ENCODE measurements at places on chromosomes 6 and 20.

GRCh38 chr6:151109361-151109760 is 130.4 kb upstream of the AKAP12 start:
- no peaks in the 10 kb centered on the region for H3K36me3 ChIP-seq
- H3K27ac ChIP-seq, result no peak overlapping the region
- H3K27me3 ChIP-seq, result no peaks in the 10 kb centered on the region
- H3K4me3 ChIP-seq, result no peak overlapping the region

- H3K36me3 ChIP-seq, result peaks cover 18% of the 10 kb centered on the region
- H3K27me3 ChIP-seq, result no peaks in the 10 kb centered on the region
- H3K4me1 ChIP-seq, result peaks cover 4% of the 10 kb centered on the region
Measured at GRCh38 chr20:36604952-36605398, 604 bp upstream of the RAB5IF start.

- H3K4me1 ChIP-seq, result peaks cover 53% of the 10 kb centered on the region
- no peaks in the 10 kb centered on the region for H3K36me3 ChIP-seq
- no peaks in the 10 kb centered on the region for H3K27me3 ChIP-seq
- no peak for DNase-seq
- H3K4me3 ChIP-seq, result no peak overlapping the region
Measured at GRCh38 chr6:5761370-5761769, 245.4 kb downstream of the NRN1 start.

DNA sequence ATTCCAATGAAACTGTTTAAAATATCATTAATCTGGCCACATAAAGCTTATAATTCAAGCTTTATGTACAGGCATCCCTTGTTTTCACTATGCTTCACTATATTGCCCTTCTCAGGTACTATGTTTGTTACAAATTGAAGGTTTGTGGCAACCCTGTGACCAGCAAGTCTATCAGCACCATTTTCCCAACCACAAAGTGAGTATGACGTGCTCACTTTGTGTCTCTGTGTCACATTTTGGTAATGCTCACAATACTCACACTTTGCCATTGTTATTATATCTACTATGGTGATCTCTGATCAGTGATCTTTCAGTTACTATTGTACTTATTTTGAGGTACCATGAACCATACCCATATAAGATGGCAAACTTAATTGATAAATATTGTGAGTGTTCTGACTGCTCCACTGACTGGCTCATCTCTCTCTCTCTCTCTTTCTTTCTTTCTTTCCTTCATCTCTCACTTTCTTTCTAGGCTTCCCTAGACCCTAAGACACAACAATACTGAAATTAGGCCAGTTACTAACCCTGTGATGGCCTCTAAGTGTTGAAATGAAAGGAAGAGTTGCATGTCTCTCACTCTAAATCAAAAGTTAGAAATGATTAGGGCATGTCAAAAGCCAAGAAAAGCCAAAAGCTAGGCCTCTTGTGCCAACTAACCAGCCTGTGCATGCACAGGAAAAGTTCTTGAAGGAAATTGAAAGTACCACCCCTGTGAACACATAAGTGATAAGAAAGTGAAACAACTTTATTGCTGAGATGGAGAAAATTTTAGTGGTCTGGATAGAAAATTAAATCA is 227.9 kb downstream of the BCAS1 start:
- H3K27ac ChIP-seq, result no peak overlapping the region
- no peak for DNase-seq
- no peaks in the 10 kb centered on the region for H3K4me1 ChIP-seq
- H3K27me3 ChIP-seq, result no peaks in the 10 kb centered on the region

DNA sequence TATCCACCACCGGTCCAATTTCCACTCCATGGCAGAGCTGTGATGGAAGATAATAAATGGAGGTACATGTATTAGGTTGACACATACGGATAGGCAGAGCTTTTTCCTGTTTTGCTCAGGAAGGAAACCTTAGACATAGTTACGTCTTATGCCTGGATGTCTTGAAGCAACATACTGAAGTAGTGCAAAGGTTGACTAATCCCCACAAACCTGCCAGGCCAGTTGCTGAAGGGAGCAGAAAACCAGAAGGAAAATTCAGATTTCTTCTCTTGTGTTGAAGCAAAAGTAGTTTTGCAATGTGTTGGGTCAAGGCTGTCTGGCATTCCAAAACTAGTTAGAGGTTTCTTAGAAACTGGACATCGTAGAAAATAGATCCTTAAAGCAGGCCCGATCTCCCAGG is 68.7 kb downstream of the PHACTR1 start:
- H3K4me1 ChIP-seq, result no peaks in the 10 kb centered on the region
- H3K27ac ChIP-seq, result no peak overlapping the region
- no peaks in the 10 kb centered on the region for H3K27me3 ChIP-seq
- H3K4me3 ChIP-seq, result no peak overlapping the region
- no peak for DNase-seq
- no peaks in the 10 kb centered on the region for H3K36me3 ChIP-seq

DNA sequence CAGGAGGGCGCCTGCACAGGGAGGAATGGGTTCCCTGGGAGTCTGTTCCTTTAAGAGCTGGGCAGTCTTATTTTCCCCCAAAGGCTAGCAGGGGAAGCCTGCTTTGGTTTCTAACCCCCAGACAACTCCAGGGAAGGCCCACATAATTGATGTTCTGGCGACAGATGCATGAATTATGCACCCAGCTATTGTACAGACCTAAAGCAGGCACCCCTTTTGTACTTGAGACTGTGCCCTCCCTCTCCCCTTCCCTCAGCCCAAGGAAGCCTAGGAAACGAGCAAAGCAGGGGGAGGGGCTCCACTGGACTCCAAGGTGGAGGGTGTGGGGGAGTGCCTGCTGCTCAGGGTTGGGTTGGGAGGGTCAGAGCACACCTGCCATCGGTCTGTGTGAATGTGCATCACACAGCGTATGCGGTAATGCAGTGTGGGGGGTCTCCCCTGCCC is 102.1 kb downstream of the KCNB1 start:
- H3K4me3 ChIP-seq, result no peak overlapping the region
- no peak overlapping the region for H3K27ac ChIP-seq
- H3K36me3 ChIP-seq, result no peaks in the 10 kb centered on the region
- no peak for DNase-seq

- DNase-seq, result no peak
- H3K4me1 ChIP-seq, result peaks cover 74% of the 10 kb centered on the region
- H3K27me3 ChIP-seq, result peaks cover 14% of the 10 kb centered on the region
Measured at GRCh38 chr20:64038224-64038564, 2.2 kb downstream of the C20orf204 start.

DNA sequence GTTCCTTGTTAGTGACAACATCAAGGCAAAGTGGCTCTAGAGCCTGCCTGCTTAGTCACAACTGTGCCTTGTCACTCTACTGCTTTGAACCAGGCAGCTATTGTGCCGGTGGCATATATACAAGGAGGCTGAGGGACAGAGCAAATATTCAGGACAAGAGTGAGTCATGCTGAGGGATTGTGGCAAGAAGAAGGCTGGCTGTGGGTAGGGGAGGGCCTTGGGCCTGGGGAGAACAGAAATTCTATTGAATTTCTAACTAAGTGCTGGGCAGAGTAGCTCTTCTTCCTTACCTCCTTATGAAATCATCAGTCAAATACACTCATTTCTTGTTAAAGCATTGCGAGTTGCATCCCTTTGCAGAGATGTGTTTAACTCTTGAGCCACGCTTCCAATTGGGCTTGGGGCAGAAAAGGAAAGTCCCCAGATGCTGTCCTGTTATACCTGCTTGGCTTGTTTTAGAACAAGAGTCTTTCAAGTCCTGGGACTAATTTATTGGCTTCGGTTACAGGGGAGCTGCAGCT is 59.7 kb downstream of the PFDN4 start:
- H3K27me3 ChIP-seq, result no peaks in the 10 kb centered on the region
- no peak overlapping the region for H3K4me3 ChIP-seq
- H3K27ac ChIP-seq, result no peak overlapping the region
- H3K36me3 ChIP-seq, result no peaks in the 10 kb centered on the region
- no peaks in the 10 kb centered on the region for H3K4me1 ChIP-seq

GRCh38 chr20:48789185-48789668 is 38.6 kb downstream of the PREX1 start:
- no peak overlapping the region for H3K4me3 ChIP-seq
- H3K27me3 ChIP-seq, result no peaks in the 10 kb centered on the region
- H3K36me3 ChIP-seq, result no peaks in the 10 kb centered on the region
- H3K4me1 ChIP-seq, result no peaks in the 10 kb centered on the region
- no peak overlapping the region for H3K27ac ChIP-seq
- DNase-seq, result no peak

- peaks cover 41% of the 10 kb centered on the region for H3K4me1 ChIP-seq
- peaks cover 19% of the 10 kb centered on the region for H3K36me3 ChIP-seq
- peak; percentile 92 for DNase-seq
Measured at GRCh38 chr6:158043586-158044524, 62.2 kb downstream of the SYNJ2 start.

GRCh38 chr6:15413466-15414234 is 167.8 kb downstream of the JARID2 start:
- DNase-seq, result no peak
- no peaks in the 10 kb centered on the region for H3K27me3 ChIP-seq
- no peak overlapping the region for H3K4me3 ChIP-seq
- no peaks in the 10 kb centered on the region for H3K36me3 ChIP-seq

DNA sequence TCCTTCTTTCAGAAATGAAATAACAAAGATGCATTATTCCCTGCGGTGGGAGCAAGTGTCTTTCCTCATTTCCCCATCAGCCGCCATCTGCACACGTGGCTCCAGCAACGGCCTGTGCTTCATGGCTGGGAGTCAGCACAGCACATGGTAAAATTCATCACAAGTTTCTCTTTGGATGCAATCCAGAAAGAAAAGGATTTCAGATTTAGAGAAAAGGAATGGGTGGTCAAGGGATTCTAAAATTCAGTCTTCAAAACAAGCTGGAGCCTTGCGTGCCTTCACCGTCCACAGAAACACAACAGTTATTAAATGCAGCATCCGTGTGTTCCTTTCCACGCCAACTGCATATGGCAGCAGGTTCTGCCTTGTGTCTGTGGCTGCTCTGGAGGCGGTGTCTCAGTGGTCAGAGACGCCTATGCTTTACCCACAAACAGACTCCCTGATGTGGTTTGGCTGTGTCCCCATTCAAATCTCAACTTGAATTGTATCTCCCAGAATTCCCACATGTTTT is 107.6 kb downstream of the THBS2 start:
- no peaks in the 10 kb centered on the region for H3K36me3 ChIP-seq
- peak overlapping the region; percentile 46 for H3K27ac ChIP-seq
- H3K4me3 ChIP-seq, result no peak overlapping the region
- no peaks in the 10 kb centered on the region for H3K4me1 ChIP-seq
- no peaks in the 10 kb centered on the region for H3K27me3 ChIP-seq

GRCh38 chr20:35821807-35822242 is 50.0 kb downstream of the PHF20 start:
- no peak overlapping the region for H3K27ac ChIP-seq
- no peak overlapping the region for H3K4me3 ChIP-seq
- DNase-seq, result no peak

DNA sequence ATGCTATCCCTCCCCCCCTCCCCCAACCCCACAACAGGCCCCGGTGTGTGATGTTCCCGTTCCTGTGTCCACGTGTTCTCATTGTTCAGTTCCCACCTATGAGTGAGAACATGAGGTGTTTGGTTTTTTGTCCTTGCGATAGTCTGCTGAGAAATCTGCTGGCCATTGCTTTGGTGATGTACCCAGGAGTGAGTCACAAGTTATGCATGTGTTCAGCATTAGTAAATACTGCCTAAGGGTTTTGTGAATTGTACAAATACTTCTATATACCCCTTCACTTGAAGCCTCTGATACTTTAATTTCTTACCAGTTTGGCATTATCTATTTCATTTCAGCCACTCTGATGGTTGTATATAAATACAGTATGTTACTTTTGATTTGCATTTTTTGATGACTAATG is 711.3 kb upstream of the GJE1 start:
- H3K27ac ChIP-seq, result peak overlapping the region; percentile 65
- H3K27me3 ChIP-seq, result no peaks in the 10 kb centered on the region
- H3K4me3 ChIP-seq, result no peak overlapping the region
- no peaks in the 10 kb centered on the region for H3K4me1 ChIP-seq
- H3K36me3 ChIP-seq, result no peaks in the 10 kb centered on the region
- no peak for DNase-seq

- H3K27me3 ChIP-seq, result peaks cover 29% of the 10 kb centered on the region
- no peak overlapping the region for H3K27ac ChIP-seq
- DNase-seq, result no peak
- H3K4me1 ChIP-seq, result peaks cover 4% of the 10 kb centered on the region
Measured at GRCh38 chr20:22403022-22403631, 181.2 kb downstream of the FOXA2 start.

DNA sequence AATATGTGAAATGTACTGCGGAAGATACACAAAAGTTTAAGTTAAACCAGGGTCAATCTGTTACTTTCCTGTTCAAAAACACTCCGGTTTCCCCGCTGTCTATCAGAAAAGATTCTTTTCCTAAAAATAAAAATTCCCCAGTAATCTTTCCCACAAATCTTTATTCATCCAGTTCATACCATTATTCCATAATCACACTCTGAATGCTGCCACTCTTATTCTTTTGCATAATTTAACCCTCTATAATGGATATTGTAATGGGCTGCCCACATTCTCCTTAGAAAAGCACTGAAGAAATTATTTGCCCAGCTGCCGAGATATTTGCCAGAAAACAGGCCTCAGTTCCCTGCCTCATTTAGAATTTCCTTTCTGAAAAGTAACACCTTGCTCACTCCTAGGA is 68.6 kb downstream of the EPHA7 start:
- no peak for DNase-seq
- no peaks in the 10 kb centered on the region for H3K4me1 ChIP-seq
- H3K36me3 ChIP-seq, result no peaks in the 10 kb centered on the region
- no peak overlapping the region for H3K27ac ChIP-seq
- no peaks in the 10 kb centered on the region for H3K27me3 ChIP-seq

- DNase-seq, result no peak
- H3K4me3 ChIP-seq, result no peak overlapping the region
Measured at GRCh38 chr6:16903470-16903869, 142.2 kb upstream of the ATXN1 start.

DNA sequence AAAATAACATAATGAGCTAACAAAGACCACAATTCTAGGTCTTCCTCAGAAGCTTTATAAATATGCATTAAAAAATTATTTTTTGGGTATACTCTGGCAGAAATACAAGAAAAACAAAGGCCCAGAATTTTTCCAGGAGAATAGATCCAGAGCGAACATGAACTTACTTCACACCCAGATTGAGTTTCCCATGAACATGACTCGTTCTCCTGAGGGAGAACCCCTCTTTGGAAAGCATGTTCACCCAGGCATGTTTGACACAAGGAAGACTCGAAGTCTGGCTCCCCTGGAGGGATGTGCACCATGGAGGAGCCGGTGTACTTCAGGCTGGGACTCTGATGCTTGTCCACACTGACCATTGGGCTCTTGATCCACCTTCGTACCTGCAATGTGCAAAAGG is 56.1 kb downstream of the SGK1 start:
- no peak overlapping the region for H3K4me3 ChIP-seq
- no peaks in the 10 kb centered on the region for H3K4me1 ChIP-seq
- no peak for DNase-seq
- H3K27ac ChIP-seq, result no peak overlapping the region

DNA sequence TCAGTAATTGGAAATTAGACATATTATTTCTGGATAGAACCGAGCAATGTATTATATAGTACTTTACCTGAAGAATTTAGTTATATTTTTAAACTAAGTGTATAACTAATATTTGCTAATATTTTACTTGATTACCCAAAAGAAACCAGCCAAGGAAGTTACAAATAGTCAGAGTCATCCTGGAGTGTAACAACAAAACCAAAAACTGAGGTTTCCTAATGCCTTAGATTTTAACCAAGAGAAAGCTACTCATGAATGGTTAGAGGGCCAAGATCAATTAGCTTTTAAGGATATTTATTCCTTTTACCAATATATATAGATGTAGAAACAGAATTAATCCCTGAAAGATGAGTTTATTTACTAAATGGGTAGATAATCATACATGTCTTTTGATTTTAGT is 26.0 kb downstream of the TAB2 start:
- no peak for DNase-seq
- no peak overlapping the region for H3K27ac ChIP-seq
- H3K4me3 ChIP-seq, result no peak overlapping the region
- H3K4me1 ChIP-seq, result no peaks in the 10 kb centered on the region
